ENCODE measurements at places on chromosomes 1 and 21. TPM values are rescaled to one million over a fixed set of nuclear protein-coding genes. Genes with fewer than 3 reads are reported as not detected.

The IFFO2 gene
- 12.5 TPM for total RNA-seq

- no peak for DNase-seq
Measured at GRCh38 chr1:43622471-43622870, 27.5 kb upstream of the KDM4A start.

- DNase-seq, result no peak
Measured at GRCh38 chr1:7912743-7913557, 27.7 kb downstream of the TNFRSF9 start.

DNA sequence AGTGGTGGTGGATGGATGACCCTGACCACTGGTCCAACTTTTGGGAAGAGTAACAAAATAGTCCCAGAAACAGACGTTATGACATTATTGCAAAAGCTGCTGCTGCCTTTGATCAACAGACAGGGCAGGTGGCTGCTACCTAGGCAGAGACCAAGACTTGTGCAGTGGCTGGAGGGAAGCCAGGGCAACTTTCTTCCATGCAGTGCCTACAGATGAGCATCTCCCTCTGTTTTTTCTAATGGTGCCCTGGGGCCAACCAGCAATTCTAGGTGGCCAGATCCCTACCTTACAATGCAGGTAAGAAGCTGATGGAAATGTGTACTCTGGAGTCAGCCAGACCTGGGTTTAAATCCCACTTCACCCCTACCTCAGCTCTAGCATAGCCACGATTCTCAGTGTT is 283.1 kb upstream of the POU3F1 start:
- DNase-seq, result no peak

GRCh38 chr1:200355801-200356200 is 54.0 kb downstream of the ZNF281 start:
- DNase-seq, result no peak

DNA sequence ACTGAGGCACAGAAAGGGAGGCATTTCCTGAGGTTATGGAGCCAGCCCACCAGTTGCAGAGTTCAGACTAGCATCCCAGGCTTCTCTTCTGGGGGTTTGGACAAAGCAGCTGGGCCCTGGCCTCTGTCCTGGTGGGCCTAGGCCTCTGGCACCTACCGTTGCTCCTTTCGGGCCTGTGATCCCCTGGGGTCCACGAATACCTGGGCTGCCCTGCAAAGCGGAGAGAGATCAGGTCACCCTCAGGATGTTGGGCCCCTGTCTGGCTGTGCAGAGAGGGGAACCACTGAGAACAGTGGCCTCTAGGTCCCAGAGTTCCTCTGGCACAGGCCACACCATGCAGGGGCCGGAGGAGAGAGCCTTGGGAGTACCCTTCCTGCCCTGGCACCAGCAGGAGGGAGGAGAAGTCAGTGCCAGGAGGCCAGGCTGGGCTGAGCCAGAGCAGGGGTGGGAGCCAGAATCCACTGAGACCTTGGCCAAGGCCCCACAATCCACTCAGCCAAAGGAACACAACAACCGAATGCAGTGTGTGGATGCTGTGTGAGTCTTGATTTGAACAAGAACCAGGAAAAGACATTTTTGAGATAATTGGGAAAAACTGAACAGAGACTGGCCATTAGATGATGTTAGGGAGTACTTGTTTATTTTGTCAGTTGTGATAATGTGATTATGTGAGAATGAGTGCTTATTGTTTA is 8.9 kb downstream of the COL9A2 start:
- DNase-seq, result no peak

- DNase-seq, result no peak
Measured at GRCh38 chr1:228236744-228237143, 28.9 kb downstream of the OBSCN start.

- DNase-seq, result no peak
Measured at GRCh38 chr1:43207229-43207853, 35.2 kb downstream of the CFAP57 start.

DNA sequence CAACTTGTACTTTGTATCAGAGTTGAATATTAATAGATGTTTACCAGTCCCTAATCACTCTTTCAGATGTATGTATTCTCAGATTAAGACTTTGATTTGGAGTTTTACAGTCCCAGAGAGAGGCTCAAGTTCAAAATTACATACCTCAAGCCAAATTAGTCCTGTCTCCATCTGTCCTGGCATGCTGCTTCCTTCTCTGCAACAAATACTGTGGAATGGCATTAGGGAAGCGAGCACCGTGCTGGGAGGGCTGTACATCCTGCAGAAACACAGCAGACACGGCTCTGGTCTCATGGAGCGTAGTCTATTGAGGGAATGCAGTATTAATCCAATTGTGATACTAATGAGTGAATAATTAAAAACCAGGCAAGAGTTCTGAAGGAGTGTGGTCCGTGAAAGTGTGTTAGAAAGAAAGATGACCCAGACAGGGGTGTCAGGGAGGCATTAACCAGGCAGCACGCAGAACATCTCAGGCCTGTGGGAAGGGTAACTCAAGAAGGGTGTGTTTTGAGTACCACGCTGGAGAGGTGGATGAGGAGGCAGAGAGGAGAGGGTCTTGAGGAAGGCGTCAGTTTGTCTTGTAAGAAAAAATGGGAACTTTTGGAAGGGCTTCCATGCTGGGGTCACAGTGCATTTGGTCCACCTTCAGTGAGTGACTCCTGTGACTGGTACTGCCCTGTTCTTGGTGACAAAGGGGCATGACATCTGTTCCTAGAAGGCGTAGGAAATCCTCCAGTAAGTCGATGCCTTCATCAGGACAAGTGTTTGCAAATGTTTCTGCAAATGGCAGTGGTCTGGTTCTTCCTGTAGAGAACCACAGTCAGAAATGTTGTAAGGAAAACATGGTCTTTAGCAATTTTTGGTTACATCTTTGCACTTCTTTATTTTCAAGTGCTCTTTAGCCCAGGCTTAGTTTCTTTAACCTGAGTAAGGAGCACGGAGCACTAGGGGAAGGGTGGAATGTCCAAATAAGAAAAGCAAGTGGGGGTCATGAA is 1.6 kb downstream of the RAB4A start:
- DNase-seq, result no peak

DNA sequence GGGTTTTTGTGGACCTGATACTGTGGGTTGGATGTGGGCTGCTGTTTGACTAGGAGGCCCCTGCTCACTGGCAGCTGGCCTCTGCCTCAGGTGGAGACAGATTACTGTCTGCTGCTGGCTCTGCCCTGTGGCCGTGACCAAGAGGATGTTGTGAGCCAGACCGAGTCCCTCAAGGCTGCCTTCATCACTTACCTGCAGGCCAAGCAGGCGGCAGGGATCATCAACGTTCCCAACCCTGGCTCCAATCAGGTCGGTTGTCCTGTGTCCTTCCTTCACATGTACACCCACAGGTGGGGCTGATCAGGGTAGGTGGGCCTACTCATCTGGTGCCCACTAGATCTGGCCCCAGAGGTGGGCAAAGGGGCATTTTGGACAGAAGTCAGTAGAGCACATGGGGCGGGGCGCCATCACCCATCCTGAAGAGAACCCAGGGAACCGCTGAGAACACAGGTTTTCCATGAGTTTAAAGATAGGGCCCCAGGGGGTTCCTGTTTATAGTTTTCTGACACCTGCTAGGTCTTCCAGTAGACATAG is 37.2 kb downstream of the ZBTB17 start:
- DNase-seq, result no peak

DNA sequence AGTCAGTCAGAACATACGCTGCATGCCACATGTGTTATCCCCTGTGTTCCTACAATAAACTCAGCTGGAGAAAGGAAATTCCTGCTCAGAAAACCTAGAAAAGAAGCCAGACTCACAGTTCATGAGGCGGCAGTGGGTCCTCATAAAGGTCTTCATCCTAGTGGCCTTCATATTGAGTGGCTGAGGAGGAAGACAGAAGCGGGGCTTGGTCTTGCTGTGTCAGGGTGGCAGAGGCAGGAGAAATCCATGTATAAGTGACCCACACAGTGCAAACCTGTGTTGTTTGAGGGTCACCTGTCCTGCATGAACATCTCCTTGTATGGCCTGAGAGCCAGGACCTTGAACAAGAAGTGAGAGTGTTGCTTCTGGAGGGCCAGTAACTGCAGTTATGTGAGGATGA is 4.0 kb upstream of the WNT3A start:
- no peak for DNase-seq

- DNase-seq, result no peak
Measured at GRCh38 chr1:119012383-119012782, 24.2 kb upstream of the TBX15 start.

- DNase-seq, result no peak
Measured at GRCh38 chr1:88802950-88803349, 88.4 kb downstream of the GTF2B start.

- DNase-seq, result no peak
Measured at GRCh38 chr1:114956570-114956969, 73.1 kb upstream of the TSHB start.

GRCh38 chr1:85462931-85463649 is 1.9 kb downstream of the DDAH1 start:
- DNase-seq, result no peak

- DNase-seq, result no peak
Measured at GRCh38 chr1:61424382-61424781, 300.6 kb downstream of the TM2D1 start.

The LCE1D gene
- not detected for total RNA-seq

DNA sequence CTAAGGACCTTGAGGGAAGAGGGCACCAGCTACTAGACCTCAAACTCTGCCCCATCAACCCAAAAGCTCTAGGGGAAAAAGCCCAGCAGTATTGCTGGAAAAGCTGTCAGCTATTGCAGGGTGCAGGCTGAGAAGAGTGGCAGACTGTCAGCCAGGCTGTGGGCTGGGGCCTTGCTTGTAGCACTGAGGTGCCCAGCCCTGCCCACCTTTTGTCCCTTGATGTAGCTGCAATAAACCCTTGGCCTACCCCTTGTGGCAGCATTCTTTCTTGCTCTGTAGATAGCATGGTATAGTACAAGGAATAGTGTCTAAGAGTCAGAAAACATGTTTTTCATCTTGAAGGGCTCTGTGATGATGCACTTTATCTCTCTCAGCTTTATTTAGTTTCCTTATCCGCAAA is 39.4 kb downstream of the CDC14A start:
- no peak for DNase-seq

The EXTL1 gene
- total RNA-seq, result not detected

All from activated CD8-positive, alpha-beta memory T cell treated with anti-CD3 and anti-CD28 coated beads, Interleukin-2, amount 10 ng/mL, durations not matched to agents 7 days and 5 days (primary cell).